ENCODE measurements at places on chromosomes 4 and X.

DNA sequence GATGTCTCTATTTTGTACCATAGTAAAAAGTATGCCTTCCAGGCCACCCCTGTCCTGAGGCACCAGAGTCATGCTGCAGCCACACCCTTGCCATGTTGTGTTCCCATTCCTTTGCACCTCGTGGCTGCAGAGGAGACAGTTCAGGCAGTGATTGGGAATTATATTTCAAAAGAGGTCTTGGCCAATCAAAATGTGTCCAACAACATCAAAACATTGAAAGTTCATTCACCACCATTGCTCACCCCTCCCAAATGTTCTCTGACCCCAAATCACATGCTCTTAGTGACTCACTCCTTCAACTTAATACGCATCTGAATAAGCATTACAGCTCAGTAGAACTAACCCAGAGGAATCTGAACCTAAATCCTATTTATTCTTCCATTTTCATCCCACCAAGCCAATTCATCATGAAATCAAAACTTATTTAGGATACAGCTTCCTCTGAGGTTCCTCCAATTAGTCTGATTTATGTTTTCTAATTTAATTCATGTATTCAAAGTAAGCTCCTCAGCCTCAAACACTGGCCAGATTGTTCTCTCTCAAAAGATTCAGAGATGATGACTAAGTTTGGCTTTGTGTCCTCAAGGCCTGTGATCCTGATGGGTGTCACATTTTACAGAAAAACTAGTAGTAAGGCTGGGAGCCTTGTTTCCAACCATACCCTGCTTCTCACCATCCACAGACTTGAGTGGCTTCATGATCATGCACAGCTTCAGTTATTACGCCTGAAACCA, 323.2 kb upstream of the INTU start:
- no peak for DNase-seq

DNA sequence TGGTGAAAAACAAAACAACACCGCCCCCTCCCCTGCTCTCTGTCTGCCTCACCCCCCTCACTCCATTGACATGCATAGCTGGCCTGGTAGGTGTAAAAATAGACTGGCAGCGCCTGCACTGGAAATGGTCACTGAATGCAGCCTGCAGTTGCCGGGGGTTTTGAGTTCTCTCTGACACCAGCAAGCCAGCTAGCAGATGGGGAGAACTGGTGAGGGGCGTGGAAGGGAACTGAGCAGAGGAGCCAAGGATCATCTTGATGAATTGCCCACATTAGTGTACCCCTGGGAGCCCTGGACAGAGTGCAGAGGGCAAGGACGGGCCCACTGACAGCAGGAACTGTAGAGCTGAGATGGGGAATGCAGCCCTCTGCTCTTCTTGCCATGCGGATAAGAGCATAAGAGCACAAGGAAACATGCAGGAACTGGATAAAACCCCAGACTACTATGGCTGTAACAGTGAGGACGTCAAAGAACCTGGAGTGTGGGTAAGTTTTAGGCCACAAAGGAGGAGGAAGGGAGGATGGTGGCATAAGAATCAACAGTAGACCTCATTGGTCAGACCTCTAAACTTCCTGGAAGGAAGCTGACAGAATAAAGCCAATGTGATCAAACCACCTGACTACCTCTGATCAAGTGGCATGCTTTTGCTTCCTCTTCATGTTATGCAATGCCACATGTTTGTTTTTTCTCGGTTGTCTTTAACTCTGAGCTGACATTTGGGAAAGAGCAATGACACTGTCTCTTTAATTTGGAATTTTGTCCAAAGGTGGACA, 96.3 kb downstream of the ANK2 start:
- no peak for DNase-seq

DNA sequence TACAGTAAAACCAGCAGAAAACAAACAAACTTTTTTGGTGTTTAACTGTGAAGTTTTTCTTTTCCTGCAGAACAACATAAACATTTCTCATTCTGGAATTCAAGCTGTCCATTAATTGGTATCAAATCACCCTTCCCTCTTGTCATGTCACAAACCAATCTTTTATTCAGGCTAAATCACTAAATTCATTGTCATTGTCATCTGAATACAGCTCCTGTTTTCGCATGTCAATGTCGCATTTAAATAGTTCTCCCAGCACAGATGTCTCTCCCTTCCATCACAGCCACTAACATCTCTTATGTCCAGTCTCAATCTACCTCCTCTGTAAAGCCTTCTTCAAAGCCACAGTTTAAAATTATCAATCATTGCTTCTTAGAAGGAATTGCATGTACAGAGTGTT, 192.1 kb upstream of the PCDH10 start:
- DNase-seq: no peak

DNA sequence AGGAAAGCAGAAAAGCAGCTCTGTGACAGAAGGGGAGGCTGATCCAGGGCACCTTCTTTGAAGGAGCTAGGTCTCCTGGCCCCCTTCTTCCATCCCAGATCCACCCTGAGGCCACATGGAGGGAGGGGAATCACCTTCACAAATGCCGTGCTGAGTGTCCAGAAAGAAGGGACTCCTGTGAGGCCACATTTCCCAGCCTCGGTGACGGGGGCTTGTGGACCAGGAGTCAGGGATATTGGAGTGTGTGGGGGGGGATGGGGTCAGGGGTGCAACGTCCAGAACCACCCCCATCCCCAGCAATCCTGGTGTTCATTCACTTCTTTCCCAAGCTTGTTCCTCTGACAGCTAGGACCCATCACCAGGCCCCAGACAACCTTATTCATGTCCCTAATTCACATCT, 4.7 kb downstream of the TIMM17B start:
- DNase-seq: no peak

DNA sequence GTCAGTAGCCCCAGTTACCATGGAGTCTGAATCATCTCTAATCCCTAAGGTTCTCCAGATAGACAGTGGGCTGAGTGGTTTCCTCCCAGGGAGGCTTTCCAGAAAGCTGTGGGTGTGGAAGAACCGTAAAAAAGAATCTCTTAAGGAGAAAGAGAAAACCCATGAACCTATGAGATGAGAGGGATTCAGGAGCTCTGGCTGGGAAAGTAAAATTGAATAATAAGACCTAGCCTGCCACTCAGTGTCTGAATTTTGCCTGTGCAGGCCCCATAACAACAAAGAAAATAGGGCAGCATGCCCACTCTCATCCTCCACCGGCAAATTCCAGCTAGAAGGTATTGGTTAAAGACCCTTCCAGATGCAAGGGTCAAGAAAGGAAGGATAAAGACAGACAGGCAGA, 16.9 kb downstream of the AWAT2 start:
- DNase-seq: no peak

GRCh38 chr4:182831376-182831775, 85.8 kb downstream of the DCTD start:
- no peak for DNase-seq

DNA sequence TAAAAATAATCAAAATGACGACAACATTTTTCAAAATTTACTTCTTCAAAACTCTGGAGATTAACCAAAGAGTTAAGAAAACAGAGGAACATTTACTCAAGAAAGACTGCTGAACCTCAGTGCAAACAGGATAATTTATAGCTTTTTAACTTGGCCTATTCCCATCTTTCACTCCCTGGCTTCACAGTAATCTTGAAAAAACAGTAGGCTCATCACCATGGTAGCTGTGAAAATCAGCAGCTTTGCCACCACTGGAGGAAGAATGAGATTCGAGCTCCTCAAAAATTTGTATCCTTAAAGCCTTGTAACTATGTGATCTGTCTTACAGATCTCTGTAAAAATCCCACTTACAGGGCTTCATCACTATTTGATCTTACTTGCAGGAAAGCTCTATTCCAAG, 447.7 kb upstream of the CTSO start:
- no peak for DNase-seq

DNA sequence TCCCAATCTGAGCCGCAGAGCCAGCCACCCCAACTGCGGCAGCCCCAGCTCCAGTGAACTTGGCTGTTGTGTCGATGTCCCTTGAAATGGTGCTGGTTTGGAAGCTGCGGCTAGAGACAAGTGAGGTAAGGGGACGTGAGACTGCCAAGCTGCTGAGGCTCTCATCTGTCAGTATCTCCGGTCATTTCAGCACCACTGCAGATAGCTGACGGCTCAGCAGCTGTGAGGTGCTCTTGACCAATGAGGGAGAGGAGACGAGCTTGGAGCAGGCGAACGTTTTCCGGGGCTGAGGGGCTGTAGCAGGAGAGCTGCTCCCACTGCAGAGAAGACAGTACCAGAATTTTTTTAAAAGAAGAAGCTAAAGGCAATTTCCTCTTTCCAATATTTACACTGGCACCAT, 175.5 kb upstream of the CASK start:
- no peak for DNase-seq

DNA sequence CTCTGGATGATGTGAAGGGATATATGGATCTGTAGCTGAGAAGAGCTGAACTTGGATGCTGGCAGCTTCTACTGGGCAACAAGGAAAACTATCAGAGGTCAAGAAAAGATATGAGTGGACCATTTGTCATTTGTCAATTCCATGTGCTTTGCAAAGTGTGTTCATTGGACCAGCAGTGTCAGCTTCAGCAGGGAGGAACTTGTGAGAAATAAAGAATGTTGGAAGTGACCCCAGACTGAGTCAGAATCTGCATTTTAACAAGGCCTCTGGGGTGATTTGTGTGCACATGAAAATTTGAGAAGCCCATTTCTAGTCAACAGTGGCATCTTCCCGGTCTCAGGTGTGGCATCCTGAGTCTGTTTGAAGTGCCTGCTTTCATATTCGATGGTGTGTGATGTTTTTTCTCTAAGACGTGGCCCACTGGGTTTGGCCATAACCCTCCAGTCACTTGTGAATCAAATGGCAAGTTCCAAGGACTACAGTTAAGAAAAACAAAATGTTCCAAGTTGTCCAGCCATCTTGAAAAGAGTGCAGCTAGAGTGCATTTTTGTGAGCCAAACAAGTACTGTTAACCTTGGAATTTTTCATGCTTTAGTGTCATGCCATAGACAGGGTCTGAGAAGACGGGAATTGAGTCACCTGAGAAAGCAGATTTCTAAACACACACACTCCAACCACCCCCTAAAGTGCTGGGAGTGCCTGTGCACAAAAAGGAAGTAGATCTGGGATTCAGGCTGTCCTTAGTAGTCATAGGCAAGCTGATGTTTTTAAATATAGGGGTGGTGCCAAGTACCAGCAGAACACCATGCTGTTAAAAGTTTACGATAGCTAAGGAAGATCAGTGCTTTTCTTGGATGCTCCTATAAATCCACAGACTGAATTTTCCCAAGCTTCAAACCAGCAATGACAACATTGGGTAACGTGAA, 26.4 kb downstream of the GPM6B start:
- no peak for DNase-seq

- no peak for DNase-seq
Observed at GRCh38 chrX:136480383-136480782, 7.4 kb upstream of the BRS3 start.

- no peak for DNase-seq
Observed at GRCh38 chr4:146342600-146343192, 128.4 kb downstream of the REELD1 start.

- DNase-seq: no peak
Observed at GRCh38 chr4:93174598-93174997, 654.0 kb upstream of the ATOH1 start.

DNA sequence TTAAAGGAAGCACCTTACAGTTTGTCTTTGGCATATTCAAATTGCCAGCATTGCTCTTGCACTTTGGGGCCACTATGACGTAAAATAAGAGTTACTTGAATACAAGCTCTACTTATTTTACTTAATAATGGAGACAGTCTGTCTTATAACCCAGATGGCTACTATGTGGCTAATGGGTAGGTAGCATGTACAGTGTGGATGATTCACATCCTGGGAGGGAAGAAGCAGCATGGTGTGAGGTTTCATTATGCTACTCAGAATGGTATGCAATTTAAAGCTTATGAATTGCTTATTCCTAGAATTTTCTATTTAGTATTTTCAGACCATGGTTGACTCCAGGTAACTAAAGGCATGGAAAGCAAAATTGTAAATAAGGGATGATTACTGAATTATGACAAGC, 761.8 kb upstream of the ATOH1 start:
- DNase-seq: no peak

DNA sequence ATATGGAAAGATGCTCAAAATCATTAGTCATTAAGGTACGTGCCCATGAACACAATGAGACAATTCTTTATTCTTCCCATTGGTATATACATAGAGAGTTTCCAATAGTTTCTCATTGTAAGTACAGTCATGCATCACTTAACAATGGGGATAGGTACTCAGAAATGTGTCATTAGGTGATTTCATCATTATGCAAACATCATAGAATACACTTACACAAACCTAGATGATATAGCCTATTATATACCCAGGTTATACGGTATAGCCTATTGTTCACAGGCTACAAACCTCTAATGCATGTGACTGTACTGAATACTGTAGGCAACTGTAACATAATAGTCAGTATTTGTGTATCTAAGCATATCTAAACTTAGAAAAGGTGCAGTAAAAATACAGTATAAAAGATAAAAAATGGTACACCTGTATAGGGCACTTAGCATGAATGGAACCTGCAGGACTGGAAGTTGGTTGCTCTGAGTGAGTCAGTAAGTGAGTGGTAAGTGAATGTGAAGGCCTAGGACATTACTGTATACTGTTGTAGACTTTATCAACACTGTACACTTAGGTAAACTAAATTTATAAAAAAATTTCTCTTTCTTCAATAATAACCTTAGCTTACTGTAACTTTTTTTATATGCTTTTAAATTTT, 49.6 kb downstream of the KLHL13 start:
- no peak for DNase-seq

DNA sequence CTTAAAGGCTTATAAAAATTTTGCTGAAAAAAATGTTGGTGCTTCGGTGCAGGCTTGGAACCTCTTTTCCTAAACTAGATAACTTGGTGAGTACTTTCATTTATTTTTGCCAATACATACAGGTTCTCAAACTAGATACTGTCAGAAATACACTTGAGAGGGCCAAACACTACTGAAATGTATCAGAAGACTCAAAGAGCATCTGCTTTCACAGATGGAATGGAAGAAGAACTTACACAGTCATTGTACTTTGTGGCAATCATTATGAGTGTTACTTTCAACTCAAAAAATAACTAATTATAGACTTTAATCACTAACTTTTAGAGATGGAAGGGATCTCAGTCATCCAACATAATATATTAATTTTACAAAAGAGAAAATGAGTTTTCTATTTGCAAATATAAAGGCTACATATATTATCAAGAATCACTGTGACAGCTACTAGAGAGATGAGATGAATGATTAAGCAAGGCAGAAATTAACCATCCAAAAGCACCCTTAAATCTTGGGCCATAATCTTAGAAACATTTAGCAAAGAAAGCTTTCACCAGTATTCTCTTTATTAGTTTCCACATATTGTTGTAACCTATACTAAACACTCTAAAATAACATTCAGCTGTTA, 1.0 kb downstream of the ENAM start:
- DNase-seq: no peak

DNA sequence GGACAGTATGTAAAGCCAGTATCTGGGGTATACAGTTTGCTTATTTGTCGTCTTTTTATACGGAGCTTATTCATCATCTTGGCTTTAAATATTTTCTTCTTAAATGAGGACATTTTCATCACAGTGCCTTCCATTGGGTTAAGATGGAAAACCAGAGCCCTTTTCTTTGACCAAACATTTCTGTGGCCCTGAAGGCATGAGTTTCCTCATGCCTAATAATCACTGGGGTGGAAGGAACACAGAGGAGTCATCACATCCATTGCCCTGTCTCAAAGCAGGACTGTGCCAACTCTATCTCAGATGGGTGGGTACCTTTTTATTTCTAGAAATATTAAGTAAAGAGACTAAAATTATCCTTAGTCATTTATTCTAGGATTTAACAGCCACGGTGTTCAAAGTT, 40.0 kb downstream of the CHRDL1 start:
- no peak for DNase-seq

GRCh38 chr4:55125087-55125721, at the start of gene KDR:
TSS of gene KDR (minus strand) at chr4:55125595. CDS start at chr4:55125293, 302 bp downstream.
- DNase-seq: no peak

- peak; percentile 48 for DNase-seq
Observed at GRCh38 chr4:17511950-17512795, at the start of gene QDPR. TSS of gene QDPR (minus strand) at chr4:17512090. CDS start at chr4:17512054, 36 bp downstream.
